ENCODE measurements at places on chromosomes 13 and 19. TPM values are rescaled to one million over a fixed set of nuclear protein-coding genes. Genes with fewer than 3 reads are reported as not detected.

Gene ZNF506
- total RNA-seq: 37.7 TPM

Gene S1PR4
- total RNA-seq: 2.4 TPM

Gene OR10H1
- total RNA-seq: not detected

Gene PLPPR2
- total RNA-seq: 37.4 TPM

Gene ZNF837
- 0.65 TPM for total RNA-seq

Gene FAM83E
- total RNA-seq: not detected

Gene CNFN
- total RNA-seq: 1.1 TPM

Gene DACT3
- total RNA-seq: 84.1 TPM

Gene DMKN
- total RNA-seq: 27.1 TPM

Gene MISP3
- total RNA-seq: 1.2 TPM

GRCh38 chr19:46447006-46447405 is 18.3 kb upstream of the PNMA8C start:
- DNase-seq: no peak

DNA sequence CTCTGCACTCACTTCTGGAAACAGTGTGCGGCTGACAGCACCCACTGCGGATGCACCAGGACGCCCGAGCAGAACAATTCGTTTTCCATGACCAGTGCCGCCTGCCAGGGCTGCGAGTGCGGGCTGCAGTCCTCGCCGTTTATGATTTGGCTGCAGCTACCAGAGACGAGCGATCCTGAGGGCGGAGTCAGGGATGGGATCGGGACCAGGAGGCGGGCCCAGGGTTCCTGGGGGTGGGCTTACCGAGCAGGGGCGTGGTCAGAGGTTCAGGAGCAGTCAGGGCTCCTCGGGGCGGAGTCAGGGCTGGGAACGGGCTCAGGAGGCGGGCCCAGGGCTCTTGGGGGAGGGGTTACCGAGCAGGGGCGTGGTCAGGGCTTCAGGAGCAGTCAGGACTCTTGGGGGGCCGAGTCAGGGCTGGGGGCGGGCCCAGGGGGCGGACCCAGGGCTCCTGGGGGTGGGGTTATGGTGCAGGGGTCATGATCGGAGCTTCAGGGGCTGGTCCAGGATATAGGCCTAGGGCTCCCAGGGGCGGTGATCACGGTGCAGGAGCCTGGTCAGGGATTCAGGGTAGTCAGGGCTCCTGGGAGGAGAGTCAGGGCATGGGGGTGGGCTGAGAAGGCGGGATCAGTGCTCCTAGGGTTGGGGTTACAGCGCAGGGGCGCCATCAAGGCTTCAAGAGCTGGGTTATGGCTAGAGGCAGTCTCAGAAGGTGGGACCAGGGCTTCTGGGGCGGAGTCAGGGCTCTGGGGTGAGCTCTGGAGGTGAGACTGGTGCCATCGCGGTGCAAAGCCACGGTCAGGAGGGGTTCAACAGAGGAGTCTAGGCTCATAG is 1.7 kb downstream of the KLK4 start:
- no peak for DNase-seq

DNA sequence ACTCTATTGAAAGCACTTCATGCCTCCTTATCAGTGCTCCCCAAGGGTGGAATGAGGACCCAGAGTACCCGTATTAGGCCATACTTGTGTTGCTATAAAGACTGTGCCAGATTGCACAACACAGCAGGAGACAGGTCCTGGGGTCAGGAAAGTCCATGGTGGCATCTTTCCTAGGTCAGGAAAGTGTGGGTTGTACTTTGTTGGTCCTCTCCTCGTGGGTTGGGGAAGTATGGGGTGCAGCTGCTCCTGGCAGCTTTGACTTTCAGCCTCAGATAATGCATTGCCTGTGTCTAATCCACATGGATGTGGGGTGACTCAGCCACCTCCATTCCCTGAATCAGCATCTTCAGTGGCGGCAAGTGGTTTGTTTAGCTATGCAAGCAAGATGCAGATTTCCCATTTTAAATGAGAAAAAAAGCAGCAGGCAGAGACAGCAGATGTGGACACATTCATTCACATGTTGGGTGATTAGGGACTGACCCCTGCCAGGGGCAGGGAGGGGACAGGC is 8.4 kb upstream of the CYP2B6 start:
- no peak for DNase-seq

DNA sequence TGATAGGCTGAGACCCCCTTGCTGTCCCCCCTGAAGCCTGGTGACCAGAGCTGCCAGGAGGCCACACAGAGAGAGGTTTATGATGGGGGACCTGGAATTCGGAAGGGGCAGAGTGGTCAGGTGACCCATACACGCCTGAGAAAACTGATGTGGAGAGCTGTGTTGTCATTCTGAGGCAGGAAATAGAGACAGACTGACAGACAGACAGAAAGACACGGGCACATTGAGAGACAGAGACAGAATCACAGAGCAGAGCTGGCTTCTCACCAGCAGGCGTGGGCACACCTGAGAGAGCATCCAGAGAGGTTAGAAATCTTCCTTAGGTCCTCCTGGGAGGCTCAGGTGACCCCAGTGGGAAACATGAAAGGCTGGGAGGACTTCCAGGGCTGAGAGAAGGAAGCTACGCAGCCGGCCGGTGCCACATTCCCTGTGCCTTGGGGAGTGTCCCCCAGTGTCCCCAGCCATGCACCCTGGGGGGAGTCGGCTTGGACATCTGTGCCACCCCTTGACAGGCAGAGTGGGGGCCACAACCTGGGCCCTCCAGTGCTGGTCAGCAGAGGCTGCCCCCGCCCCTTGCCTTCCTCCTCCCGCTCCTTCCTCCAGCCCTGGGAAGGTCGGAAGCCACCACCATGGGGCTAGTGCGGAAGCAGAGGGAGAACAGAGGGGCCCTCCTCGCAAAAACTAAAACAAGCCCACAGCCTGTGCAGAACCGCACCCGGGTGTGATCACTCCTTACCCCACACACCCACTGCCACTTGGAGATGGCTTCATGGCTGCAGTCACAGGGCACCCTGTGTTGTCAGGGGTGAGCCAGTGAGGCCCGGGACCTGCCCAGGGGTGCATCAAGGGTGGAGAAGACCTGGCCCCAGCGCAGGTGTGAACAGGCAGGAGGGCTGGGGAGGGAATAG is 2.2 kb downstream of the FFAR1 start:
- DNase-seq: peak; percentile 68

DNA sequence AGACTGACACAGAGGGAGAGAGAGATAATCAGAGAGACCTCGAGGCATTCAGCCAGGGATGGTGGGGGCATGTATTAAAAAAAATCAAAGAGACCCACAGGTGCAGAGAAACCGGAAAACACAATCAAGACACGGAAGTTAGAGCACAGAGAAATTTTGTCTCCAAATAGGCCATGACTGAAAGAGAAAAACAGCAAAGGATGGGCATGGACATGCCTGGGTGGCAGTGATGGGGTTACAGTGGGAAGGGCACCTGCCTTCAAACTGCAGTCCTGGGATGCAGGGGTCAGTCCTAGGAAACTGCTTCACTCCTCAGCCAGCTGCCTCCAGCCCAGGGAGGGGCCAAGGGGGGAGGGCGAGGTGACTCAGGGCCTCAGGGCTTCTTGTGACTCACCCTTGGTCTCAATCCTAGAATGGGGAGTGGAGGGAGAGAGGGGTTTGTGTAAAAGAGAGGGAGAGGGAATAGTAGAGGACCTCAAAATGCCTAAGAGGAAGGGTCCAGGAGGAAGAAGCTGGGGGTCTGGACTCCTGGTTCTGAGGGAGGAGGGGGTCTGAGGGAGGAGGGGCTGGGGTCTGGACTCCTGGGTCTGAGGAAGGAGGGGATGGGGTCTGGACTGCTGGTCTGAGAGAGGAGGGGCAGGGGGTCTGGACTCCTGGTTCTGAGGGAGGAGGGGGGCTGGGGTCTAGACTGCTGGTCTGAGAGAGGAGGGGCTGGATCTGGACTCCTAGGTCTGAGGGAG is 3.6 kb upstream of the KCNN4 start:
- DNase-seq: peak; percentile 87

DNA sequence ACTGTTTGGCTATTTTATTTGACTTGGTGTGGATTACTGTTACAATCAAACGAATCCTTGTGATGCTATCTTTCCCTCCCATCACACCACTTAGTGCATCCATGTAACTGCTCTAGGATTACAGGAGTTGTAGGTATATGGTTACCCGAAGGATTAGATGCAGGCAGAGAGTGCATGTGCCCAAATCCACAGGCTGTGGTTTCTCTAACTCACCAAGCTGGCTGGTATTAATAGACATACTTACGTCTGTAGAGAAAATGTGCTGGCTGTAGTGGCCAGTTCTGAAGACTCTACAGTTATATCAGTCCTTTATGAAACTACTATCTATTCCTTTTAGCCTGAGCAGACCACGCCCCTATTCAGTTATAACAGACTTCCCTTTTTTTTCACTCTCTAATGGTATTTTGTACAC is 1.1 kb upstream of the HMGB1 start:
- DNase-seq: no peak

- no peak for DNase-seq
Measured at GRCh38 chr13:107031716-107032115, 463.8 kb upstream of the ARGLU1 start.

DNA sequence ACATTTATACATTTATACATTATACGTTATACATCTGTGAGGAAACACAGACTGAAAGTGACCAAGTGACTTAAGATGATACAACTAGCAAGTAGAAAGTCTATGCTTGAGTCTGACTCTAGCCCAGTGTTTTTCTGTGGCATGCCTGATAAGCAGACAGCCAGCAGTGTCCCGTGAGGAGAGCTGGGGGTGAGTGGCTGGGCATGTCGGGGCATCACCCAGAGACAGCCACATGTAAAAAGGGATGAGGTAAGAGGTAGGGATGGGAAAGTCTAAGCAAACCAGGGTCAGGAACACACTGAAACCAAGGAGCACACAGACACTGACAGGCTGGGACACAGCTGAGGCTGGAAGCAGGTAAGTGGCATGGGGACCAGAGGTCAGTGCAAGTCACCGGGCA is 333.2 kb downstream of the FOXO1 start:
- DNase-seq: no peak

DNA sequence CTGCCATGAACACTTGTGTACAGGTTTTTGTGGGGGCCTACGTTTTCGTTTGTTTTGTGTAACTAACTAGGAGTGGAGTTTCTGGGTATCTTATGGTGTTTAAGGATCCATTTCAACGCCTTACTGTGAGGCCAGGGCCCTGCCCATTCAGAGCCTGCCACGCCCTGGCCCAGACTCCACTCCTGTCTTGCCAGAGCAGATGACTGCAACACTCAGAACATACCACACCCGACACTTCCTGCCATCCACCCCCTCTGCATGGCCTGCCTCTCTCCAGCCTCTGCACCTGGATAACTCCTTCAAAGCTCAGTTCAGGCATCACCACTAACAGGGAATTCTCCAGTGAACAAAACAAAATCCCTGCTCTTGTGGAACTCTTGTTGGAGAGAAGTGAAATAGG is 43.2 kb downstream of the RGCC start:
- no peak for DNase-seq

DNA sequence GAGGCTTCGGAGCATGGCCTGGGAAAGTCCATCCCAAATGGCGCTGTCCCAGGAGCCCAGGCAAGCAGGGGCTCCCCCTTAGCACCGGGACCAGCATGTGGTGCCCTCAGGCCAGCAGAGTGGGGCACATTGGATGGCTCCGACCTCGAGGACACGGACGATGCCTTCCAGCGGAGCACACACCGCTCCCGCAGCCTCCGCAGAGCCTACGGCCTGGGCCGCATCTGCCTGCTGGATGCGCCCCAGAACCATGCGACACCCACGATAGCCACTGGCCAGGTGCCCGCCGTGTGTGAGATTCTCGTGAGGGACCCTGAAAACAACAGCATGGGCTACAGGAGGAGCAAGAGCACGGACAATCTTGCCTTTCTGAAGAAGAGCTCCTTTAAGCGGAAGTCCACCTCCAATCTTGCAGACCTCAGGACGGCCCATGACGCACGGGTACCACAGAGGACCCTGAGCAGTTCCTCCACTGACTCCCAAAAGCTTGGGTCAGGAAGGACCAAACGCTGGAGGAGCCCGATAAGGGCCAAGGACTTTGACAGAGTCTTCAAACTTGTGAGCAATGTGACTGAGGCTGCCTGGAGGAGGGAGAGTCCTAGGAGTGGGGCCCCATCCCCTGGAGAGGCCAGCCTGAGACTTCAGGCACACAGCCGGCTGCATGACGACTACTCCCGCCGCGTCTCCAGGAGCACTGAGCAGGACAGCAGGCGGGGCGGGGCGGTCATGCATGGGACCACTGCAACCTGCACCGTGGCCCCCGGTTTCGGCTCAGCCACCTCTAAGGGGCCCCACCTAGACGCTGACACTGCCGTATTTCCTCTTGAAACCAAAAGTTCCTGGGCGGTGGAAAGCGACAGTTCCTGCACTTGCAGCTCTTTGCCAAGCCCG is 63.1 kb downstream of the SPATA13 start:
- DNase-seq: no peak

DNA sequence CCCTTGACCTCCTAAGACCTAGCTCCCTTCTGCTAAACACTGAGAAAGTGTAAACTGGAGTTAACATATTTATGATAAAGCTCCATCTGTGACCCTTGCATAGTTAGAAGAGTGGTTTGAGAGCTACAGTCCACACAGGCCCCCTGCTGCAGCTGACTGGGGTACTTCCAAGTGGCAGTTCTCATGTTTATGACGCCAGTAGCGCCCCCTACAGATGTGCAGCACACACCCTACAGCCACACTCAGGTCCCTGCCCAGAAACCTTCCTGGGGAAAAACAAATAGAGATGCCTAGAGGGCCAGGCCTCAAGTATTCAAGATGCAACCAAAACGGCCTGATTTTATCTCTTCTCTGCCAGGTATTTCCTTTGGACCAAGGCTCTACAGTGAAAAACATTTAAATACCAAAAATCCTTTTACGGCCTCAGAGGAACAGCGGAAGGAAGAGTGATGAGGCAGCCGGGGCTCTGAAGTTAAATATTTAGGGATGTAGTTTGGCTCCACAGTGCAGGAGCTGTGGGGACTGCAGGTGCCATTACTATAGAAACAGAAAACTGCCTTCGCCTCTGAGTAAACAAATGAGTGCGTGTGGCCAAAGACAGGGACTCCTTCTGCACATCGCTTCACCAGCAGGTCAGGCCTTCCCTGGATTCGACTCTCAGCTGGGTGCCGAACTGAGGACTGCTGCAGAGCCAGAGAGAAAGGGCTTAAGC is 553.1 kb downstream of the EFNB2 start:
- no peak for DNase-seq

- peak; percentile 85 for DNase-seq
Measured at GRCh38 chr13:23578411-23579071, 8.3 kb downstream of the TNFRSF19 start.

DNA sequence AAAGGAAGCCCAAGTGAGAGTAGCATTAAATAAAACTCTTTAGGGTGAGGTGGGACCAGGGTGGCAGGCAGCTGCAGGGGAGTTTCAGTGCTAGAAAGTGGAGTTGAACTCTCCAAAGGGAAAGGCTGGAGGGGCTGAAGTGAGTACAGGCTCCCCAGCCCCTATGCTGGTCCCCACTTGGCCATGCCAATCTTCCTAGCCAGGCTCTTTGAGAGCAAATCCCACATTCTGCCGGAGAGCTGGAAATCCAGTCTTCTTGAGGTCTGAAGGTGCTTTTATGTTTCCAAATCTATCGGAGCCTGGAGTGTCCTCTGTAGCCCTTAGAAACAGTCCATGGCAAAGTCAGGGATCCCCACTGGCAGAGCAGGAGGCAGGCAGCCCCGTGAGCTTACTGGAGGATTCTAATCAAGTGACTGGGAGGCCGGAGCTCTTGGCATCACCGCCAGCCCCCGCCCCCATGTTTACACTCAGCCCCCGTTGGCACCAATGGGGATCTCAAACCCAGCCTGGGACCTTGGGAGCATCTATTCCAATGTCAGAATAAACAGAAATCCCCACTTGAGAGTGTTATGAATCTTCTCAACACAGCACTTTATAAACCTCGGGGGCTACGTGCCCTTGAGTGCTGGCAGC is 18.3 kb downstream of the ZNF536 start:
- DNase-seq: no peak
